ENCODE measurements at places on chromosomes 1 and 21.

DNA sequence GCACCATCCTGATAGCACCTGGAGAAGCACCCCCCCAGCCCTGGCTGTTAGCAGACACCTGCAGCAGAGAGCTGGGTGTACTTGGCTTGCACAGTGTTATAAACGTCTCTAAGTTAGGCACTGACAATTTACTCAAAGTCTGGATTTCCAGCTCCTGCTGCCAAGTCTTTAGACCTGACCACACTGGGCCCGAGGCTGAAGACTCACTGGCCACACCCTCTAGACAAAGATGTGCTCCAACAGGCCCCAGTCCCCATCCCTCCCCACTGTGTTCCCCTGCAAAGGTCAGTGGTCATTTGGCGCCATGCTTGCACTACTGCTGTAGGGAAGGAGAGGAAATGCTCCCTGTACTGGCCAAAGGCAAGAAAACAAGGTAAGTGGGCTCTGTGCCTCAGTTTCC is 31.1 kb downstream of the PADI6 start:
- DNase-seq: no peak

DNA sequence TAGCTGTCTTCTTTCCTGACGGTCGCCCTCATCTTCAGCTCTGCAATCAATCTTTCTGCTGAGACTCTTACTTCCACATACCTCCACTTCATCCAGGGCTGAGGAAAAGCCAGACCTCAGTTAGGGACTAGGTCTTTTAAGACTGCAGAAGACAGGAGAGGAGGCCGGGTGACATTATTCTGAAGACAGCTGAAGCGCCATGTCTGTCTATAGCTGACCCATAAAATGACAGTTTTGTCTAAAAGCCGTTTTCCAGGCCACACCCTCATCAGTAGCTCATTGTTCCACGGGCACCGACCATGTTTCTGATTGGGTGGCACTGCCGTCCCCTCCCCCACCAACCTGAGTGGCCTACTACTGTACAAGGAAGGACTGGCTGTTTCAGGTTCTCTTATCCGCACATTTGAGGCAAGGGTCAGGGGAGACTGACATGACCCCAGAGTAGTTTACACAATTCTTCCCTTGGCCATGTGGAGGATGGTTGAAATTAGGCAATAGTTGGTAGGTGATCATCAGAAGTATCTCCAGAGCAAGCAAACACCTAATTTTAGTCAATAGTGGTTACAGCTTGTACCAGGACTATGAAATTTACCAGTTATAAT is at the start of gene ADCY10:
ADCY10 (minus strand) TSS at position 240 of the 602 bp plus-strand sequence. CDS start 8,994 bp downstream, outside the sequence.
- no peak for DNase-seq

DNA sequence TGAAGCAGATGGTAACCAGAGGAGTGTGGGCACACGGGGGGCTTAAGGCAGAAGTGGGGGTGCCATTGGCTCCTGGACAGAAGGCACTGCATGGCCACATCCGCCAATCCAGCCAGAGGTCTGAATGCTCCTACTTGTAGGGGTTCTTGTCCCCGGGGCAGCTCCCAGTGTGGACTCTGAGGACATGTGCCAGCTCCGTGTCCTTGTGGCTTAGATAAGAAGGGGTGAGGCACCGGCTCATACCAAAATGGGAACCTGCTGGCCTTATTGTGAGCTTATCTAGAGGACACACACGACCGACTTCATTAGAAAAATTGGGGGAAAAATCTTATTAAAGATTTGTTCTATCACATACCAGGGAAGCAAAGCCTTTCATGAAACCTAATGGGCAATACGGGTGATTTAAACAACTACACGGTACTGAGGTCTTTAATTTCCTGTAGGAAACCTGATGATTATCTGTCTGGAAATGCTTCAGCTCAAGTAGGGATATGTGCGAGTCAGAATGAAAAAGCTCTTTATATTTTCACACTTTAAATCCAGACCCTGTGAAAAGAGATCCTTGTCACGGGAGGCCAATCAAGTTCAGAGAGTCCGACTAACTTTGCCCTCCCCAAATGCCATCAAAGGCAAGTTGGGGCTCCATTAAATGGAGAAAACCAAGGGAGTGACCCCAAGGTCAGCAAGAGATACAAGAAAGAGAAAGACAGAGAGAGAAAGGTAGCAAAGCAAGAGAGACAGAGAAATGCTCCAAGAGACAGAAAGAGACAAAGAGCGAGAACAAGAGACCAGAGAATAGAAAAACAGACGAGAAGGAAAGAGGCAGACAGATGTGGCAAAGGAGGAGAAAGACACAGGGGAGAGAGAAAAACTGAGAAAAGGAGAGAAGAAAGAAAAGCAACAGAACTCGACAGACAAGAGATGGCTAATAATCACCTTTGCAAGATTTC is 14.1 kb upstream of the KCNN3 start:
- no peak for DNase-seq

DNA sequence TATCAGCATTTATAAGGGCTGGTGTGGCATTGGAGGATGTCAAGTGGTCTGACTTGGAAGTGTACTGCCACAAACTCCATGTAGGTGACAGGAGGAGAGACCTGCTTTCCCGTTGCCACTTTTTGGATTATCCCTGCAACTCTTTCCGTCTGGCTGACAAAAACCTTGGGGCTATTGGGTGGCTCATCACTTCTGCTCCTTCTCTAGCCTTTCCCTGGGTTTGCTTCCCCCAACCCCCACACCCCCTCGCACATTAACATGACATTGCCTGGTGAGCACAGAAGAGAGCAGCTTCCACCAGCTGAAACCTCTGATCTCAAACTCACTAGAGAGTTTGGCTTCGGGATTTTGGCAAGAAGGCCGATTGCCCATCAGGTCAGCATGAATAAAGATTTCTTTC is 39.2 kb downstream of the PROX1 start:
- DNase-seq: no peak

DNA sequence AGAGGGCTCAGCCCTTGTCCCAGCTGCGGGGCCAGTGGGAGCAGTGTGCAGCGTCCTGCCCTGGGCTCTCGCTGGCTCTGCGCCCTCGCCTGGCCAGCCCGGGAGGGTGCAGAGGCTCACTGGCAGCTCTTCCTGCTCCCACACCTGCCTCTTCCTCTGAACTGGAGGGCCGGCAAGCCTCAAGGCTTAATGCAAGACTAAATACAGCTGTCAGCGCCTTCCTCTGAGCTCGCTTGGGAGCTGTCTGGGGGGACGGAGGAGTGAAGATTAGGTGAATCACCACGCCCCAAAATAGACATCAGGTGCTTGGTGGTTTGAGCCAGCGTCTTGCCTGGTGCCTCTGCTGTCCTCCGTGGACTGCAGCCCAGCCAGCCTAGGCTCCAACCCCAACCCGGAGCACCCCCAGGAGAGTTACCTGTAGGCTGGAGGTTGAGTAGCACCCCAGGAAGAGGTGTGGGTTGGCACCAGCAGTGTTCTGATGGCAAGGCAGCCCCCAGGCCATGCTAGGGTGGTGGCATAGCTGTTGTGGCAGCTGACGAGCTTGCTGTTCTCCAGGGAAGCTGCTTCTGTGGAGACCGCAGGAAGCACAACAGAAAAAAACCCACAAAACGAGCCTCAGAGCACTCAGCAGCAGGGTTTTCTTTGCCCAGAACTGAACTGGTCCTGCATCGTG is 36.9 kb downstream of the UMODL1 start:
- peak; percentile 90 for DNase-seq

DNA sequence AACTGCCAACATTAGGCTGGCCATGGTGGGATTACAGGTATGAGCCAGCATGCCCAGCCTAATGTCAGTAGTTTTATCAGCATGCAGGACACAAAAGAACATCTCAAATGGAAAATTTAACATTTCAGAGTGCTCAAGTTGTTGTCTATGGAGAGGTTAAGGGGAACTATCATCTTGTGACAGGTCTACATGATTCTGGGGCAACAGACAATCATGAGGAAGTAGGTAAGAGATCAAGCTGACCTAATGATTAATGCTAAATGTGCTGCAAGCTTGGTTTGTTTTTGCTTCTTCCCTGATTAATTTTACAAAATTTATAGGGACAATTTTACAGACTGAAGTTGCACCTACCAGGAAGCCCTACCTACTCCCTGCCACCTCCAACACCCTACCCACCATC is 36.6 kb downstream of the FMO4 start:
- DNase-seq: no peak

- peak; percentile 16 for DNase-seq
Measured at GRCh38 chr21:35234725-35235124, 185.6 kb upstream of the RUNX1 start.

- no peak for DNase-seq
Measured at GRCh38 chr1:112188611-112189010, 199.1 kb upstream of the KCND3 start.

- DNase-seq: peak; percentile 76
Measured at GRCh38 chr1:26692211-26692792, 3.5 kb upstream of the ARID1A start.

- DNase-seq: no peak
Measured at GRCh38 chr1:109508001-109508872, 1.3 kb downstream of the AMIGO1 start.

All from GM20000 (cell line).